NCI-H524 (cell line): ENCODE measurements at places on chromosomes 3 and 15.

DNA sequence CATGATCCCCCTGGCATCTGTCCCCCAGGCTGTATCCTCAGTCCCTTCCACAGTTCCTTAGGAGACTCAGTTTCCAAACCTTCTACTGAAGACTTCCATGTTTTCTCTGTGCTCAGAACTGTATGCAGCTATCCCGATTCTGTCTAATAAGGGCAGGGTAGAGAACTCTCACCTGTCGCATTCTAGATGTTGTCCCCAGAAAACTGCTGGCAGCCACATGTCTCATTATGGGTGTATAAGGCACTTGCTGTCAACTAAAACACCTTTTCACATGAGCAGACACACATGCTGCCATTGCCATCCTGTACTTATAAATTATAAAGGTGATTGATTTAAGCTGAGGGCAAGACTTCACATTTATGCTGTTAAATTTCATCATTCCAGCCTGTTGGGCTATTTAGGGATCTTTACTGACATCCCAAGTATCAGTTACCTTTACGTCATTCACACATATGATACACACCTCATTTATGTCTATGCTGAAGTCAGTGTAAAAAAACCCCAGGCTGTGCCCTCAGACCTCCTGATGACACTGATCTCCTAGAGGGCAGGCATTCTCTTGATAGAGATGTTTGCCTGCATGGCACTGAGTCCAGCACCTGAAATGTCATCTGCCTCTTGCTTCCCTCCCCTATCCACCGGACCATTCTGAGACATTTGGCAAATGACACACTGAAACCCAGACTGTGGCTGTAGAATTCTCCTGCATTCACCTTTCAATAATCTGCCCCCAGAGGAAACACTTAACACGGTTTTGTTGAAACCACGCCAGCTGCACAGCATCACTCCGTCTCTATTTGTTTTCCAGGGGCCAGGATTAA is 35.8 kb downstream of the BTD start:
- DNase-seq = no peak

GRCh38 chr3:45957586-45957985 is 14.3 kb downstream of the CXCR6 start:
- DNase-seq = no peak

- DNase-seq = no peak
Measured at GRCh38 chr3:49771340-49771938, 14.9 kb downstream of the IP6K1 start.

- DNase-seq = no peak
Measured at GRCh38 chr3:55405436-55405835, 81.7 kb downstream of the WNT5A start.

DNA sequence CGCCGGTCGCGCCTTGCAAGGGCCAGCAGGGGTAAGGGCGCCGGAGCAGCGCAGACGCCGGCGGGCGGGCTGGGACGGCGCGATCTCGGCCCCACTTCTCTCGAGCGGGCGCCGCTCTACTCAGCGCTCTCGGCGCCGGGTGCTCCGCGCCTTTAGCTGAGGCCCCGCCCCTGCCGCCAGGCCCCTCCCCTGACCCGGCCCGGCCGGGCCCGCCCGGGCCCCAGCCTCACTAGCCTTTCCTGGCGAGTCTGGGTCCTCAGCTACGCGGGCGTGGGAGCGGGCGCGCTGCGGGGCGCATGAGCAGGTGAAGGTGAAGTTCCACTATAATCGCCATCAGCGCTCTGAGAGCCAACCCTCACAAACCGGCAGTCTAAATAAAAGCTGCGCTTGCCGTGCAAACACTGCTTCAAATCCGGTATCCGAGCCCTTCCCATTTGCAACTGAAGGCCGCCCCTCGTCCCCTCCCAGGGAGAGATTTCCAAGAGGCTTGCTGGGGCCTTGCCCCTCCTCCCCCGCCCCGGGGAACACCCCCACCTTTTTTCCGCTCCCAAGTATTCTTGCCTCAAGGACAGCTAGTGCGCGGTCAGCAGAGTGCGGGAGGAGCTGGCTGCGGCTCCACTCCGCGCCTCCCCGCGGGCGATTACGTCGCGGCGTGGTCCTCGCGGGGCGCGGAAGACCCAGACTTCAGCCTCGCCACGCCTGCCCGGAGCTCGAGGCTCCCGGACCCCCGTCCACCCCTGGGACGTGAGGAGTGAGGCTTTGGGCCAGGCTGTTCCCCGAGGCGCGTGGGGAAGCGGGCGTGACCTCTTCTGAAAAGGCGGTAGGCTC is at the start of gene RPP25:
RPP25 (minus strand) TSS at position 125 of the 828 bp plus-strand sequence. CDS start 189 bp downstream, outside the sequence.
- peak; percentile 85 for DNase-seq

GRCh38 chr3:139564294-139564861 is 24.8 kb upstream of the RBP1 start:
- DNase-seq = peak; percentile 77

DNA sequence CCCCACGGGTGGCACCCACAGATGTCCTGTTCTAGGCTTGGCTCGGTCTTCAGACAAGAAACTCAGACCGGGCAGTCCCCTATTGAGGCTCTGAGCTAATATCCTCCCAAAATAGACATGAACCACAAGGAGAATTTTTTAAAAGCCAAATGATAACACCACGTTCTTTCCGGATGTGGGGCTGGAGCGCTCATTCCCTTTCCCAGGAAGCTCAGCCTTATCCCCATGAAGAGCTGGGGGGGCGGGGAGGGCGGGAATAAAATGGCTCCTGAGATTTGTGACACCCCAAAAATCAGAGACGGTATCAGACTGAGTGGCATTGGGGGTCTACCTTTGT is 1.1 kb downstream of the SLC6A1 start:
- no peak for DNase-seq
